KG1 (cell line): ENCODE measurements at places on chromosomes 12 and 14.
A peak's percentile ranks its signal among the peaks of the same experiment; 100 is the strongest.

GRCh38 chr14:56144176-56144575 lies 26.0 kb downstream of the PELI2 start:
- no peak for DNase-seq

GRCh38 chr14:102497998-102498677 lies 11.4 kb downstream of the ANKRD9 start:
- no peak for DNase-seq

DNA sequence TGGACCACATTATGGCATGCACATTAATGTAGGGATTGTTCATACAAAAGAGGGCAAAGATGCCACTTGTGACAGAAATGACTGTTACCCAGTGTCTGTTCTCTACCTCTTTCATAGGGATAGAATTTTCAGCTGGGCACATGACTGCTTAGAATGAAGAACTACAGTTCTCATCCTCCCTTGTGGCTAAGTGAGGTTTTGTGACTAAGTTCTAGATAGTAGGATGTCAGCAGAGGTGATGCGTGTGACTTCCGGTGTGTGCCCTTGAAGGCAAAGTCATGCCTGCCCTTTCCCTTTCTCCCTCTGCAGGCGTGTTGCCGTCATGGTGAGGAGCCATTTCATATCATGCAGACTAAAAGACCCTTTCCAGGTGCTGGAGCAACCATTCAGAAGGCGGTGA lies 99.3 kb downstream of the CACNA1C start:
- DNase-seq: no peak

DNA sequence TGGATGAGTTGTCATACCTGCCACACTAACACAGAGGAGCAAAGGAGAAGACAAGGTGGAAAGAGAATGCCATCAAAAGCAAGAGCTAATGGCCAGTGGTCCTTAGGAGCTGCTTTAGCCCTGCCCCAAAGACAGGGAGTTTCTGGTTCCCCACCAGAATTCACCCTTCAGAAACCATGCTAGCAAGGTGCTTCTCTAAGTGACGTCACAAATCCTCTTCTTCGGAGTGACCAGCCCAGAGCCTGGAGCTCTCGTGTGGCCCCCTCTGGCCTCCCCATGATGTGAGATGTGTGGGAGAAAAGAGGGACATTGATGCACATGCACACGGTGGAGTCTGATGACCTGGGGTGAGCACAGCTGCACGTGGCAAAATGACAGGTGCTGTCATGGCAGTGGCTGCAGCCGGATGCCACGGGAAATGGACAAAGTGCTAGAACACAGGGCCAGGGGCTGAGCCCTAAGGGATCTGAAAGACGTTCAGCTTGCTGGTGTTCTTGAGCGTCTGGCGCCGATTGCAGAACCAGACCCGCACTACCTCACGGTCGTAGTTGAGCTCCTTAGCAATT lies 16.9 kb upstream of the TFCP2 start:
- DNase-seq: no peak

DNA sequence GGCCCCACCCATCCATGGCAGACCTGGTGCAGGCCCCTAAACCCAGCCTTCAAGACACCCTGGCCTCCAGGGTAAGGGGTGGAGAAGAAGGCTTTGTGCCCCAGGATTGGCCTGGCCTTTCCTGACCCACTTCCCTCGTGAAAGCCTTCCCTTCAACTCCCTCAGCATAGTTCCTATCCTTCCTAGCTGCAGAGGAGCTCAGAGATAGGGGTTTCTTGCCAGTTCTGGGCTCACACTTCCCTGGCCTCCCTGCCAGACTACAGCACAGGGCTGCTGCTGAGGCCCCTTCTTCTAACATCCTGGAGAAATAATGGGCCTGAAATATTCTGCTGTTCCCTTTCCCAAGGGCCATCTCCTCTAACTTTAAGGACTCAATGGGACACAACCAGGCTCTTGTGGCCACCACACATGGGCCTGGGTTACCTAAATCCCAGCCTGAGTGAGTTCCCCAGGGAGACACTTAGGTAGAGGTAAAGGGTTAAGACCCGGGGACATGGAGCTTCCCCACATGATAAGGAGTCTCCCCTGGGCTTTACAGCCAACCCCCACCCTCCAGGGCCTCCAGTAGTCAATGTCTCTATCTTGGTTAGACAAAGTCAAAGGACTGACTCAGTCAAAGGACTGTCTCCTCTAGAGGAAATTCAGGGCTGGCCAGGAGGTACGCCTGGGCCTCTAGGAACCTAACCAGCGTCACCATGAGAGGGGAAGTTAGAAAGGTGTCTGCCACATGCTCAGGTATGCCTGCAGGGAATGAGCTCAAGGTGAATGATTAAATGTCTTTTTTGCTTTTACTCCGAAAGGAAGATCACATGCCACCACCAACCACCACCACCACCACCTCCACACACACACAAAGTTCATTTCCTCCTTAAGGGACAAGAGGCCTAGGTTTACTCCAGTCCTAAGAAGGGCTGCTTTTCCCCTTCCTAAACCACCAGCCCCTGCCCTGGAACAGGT lies 7.1 kb downstream of the ZFP36L1 start:
- no peak for DNase-seq

- DNase-seq: no peak
Measured at GRCh38 chr12:110756611-110757010, 13.9 kb upstream of the PPP1CC start.

DNA sequence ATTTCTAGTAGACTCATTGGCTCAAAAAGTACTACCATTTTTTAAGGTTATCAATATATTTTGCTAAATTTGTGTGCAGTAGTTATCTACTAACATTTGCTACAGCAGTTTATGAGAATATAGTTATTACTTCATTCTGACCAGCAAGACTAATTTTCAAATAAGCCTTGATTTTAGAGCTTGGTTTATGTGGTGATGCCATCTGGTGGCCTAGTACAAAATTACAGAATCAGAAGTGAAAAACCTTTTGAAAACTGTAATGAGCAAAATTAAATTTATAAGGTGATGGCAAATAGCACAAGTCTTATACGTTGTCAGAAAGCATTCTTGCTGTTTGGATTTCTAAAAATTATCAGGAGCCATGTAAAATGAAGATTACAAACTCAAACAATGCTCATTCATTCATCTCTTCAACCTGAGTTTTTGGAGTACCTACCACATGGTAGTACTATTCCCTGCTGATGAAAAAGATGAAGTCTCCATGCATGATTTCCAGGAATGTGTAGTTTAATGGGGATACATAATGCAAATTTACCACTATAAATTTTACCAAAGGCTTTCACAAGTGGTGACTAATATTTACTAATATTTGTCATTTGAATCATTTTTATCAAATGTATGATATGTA lies 51.0 kb downstream of the MAGOHB start:
- DNase-seq: no peak

DNA sequence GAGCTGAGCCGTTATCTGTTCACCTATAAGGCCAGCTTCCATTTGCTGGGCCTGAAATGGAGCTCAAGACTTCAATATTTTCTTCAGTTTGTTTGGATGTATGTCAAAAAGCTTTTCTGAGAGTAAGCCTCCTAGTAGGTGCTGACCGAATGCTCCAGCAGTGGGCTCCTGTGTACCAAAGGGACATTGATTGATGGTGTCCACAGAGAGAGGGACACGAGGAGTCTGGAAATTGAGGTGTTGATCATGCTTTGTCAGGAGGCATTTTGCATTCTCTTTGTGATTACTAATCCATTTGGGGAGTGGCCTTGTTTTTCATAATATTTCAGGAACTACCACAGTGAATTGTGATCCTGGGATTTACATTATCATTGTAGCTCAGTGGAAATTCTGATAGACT lies 107.7 kb upstream of the SLC38A2 start:
- no peak for DNase-seq

DNA sequence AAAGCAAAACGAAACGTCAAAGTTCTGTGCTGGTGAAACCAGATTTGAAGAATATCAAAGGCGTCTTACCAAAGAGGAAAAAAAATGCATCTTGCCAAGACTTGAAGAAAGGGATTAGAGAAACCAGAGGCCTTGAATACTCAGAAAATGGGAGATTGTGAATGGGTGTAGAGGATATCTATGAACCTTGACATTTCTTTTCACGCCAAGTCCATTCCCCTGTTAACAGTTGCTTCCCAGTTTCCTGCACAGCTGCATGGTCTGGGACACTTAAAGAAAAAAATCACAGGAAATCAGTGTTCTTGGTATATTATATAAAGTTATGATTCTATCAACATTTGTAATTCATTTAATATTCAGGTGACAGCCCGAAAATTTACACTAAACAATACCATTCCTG lies 1.4 kb upstream of the GTF2A1 start:
- DNase-seq: no peak

GRCh38 chr14:100586403-100587085 lies 673 bp downstream of the BEGAIN start:
- DNase-seq: no peak

- no peak for DNase-seq
Measured at GRCh38 chr14:96639550-96639949, 137.4 kb downstream of the PAPOLA start.

- no peak for DNase-seq
Measured at GRCh38 chr12:92365836-92366235, 220.2 kb upstream of the BTG1 start.

GRCh38 chr14:78075555-78076277 lies 94.5 kb upstream of the NRXN3 start:
- no peak for DNase-seq

- no peak for DNase-seq
Measured at GRCh38 chr14:90454041-90455000, 57.5 kb downstream of the CALM1 start.

DNA sequence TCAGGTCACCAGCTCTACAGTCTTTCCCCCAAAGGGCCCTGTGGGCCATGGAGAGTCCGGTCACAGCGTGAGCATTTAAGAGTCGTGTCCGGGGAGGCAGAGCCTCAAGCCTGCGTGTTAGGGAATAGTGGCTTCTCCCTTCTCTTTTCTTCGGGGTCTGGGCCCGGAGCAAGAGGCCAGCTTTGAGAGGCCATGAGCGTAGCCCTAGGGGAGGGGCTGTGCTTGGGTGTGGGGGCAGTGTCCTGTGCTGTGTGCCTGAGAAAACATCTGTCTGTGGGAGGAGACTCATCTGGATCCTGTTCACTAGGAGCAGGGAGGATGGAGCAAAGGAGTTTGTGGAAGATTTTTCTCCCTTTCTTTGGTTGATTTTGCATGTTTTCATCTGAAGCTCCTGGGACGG lies 5.3 kb downstream of the LRP1-AS start:
- DNase-seq: no peak

GRCh38 chr12:96493106-96493505 lies 3.7 kb downstream of the CFAP54 start:
- DNase-seq: no peak

DNA sequence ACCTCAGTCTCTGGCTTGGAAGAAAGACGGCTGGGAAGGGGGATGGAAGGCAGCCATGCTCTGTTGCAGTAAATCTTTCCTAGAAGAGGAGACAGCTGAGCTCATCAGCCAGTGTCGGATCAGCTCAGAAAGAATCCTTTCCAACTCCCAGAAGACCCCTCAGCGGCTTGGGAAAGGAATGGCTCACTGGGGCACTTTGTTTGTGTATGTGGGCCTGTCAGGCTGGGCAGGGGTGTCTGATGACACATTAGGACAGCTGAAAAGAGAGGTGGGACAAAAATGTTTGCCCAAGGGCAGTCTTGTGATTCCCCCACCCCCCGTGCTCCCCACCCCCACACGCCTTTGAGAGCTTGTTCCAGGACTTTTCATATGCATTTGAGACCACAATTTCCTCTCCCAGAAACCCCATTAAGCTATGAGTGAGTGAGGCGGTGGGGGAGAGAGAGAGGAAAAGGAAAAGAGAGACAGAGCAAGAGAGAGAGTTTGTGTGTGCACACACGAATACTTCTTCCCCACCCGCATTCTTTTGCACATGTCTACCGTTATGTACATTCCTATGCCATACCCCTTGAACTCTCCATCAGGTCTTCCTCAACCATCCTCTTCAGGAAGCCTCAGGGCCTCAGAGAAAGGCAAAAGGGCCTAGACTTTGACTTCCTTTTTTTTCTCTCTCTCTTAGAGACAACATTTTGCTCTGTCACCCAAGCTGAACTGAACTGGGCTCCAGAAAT lies 198.9 kb downstream of the ZFP36L1 start:
- peak; percentile 52 for DNase-seq

DNA sequence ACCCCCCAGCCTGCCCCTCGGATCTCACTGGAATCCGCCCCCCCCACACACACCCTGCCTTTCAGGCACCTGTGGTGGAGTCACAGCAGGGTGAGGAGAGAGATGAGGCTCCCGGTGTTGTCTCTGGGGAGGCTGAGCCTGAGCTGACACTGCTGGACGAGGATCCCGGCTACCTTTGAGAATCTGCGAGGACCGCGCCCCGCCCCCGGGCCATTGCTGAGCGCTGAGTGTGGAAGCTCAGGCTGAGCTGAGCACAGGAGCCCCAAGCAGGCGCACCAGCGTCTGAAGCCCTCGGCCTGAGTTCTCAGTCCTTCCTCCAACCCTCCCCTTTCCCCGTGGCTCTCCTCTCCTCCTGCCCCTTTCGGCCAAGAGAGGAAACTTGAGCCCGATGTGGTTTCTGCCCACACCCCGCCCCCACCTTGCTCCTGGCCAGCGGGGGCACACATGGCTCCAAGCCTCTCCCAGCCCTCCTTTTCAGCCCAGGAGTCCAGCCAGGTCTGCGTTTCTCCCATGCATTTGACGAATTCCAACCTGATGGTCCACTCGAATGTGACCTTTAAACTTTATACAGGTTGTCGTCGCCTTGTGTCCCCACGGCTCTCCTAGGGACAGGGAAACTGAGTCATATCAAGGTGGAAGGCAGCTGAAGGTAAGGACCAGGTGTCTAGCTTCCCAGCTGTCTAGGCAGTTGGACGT lies at the start of gene NFE2:
TSS of gene NFE2 (minus strand) at position 284 of the 696 bp plus-strand sequence. CDS start 5,767 bp downstream, outside the sequence.
- no peak for DNase-seq

GRCh38 chr14:50602035-50602434 lies 42.1 kb downstream of the ATL1 start:
- DNase-seq: no peak

- no peak for DNase-seq
Measured at GRCh38 chr12:100401660-100402059, 44.8 kb downstream of the SLC17A8 start.

GRCh38 chr12:29149691-29150281 lies 708 bp downstream of the FAR2 start:
- DNase-seq: no peak

DNA sequence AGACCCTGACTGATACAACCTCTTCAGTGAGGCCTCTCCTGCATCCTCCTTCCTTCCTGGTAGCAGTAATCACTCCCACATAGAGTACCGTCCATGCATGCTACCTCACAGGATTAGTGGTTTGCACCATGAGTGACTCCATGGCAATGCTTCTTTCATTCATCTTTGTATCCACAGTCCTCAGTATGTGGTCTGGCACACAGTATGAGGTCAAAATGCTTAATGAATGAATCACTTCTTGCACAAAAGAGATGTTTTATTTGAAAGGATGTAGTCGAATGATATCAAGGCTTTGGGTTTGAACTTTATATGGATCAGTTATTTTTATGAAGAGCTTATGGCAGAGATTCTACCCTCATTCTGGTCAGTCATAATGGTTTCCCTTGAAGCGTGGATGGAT lies 42.2 kb downstream of the KCNA5 start:
- no peak for DNase-seq

DNA sequence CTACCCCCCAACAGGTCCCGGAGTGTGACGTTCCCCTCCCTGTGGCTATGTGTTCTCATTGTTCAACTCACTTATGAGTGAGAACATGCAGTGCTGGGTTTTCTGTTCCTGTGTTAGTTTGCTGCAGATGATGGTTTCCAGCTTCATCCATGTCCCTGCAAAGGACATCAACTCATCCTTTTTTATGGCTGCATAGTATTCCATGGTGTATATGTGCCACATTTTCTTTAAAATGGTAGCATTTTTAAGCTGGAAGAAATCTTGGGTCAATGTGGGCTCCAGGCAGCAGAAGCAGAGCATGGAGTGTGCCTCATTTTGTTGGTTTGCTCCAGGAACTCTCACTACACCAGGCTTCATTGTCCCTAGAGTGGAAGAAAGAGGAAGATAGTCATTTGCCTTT lies 47.6 kb upstream of the ITPR2 start:
- DNase-seq: no peak
